ENCODE measurements at places on chromosomes 4 and X.

DNA sequence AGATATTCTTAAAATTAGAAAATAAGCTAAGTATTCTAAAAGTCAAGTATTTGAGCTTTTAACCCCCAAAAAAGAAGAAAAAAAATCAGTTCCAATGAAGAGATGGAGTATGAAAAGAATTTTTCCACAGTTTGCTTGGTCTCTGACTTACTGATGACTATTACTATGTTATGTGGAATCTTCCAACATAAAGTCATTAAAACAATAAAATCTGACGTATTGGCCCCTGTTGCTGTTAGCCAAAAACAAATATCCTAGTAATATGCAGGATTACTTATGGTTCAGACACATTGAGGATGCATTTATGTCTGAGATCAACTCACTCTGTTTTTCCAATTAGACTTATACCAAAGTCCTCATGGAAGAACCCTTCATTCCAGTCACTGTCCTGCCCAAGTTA lies 517.2 kb upstream of the ADGRL3 start:
- DNase-seq: no peak

DNA sequence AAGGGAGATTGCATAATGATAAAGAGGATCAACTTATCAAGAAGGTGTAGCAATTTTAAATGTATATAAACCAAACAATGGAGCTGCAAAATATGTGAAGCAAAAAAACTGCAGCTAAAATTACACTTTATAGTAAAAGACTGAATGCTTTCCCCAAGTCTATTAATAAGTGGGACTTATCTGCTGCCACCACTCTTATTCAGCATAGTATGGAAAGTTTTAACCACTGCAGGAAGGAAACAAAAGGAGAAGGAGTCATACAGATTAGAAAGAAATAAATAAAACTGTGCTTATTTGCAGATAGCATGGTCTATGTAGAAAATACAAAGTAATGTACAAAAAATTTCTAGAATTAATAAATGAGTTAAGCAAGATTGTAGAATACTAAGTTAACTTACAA lies 94.1 kb upstream of the GK2 start:
- no peak for DNase-seq

- DNase-seq: no peak
Observed at GRCh38 chr4:83387012-83387411, 52.4 kb upstream of the HPSE start.

- no peak for DNase-seq
Observed at GRCh38 chrX:150074175-150074574, 135.9 kb upstream of the EOLA2 start.

DNA sequence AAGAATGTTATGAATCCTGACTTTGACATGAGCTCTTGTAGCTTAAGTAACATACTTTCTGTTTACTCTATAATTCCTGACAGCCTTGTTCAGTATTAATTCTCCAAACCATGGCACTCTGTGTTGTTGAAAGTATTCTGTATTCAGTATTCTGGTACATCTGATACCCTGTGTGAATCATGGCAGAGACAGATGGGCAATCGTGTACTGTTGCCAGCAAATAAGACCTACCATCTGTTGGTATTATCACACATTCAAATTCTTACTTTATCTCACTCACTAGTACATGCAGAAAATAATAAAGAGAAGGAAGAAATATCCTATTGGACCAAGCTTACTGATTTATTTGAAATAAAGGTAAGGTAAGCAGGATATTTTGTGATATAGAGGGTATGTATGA lies 7.9 kb downstream of the MBTPS2 start:
- DNase-seq: no peak

DNA sequence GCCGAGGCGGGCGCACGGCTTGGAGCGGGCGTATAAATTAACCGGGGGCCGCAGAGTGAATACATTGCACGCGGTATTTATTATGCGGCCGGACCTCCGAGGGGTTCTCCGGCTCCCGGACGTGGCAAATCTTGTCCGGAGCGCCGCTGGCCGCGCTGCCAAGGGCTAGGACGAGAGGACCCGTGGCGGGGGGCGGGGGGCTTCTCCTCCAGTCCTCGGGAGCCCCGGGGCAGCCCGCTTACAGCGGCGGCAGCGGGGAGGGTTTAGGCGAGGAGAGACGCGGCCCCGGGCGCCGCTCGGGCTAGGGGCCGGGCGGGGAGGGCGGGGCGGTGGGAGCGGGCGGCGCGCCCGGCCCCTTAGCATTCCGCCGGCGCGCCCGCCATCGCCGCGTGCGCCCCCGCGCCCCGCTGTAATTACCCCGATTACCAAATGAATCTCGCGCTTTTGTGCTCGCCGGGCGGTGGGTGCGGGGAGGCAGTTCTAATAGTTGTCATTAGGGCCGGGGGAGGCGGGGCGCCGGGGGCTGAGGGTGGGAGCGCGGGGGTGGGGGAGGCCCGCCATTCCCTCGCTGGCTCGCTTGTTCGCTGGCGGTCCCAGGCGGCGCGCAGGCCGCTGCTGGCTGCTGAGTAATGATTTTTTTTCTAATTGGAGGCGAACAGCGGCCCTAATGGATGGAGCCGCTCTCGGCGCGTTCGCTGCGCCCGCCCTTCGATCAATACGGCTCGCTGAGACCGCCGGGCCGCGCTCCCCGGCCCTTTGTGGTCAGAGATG lies 276.6 kb downstream of the BCOR start:
- no peak for DNase-seq

DNA sequence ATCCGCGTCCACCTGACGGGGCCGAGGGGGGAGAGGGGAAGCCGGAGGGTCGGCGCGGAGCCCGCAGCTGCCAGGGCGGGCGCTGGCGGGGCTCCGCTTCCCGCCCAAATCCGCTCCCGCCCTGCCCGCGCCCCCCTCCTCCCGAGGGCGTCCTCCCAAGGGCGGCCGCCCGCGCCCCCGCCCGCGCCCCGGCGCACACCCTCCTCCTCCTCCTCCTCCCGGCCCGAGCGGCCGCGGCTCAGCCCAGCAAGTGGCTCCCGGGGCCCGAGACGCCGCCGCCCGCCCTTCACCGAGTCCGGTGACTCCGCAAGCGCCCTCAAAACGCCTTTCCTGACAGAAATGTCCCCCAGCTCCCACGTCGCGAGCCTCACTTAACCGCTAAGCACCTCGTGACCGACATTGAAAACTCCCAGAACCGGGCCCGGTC lies 487 bp downstream of the HMGB2 start:
- DNase-seq: no peak

- no peak for DNase-seq
Observed at GRCh38 chrX:30620125-30620524, 33.1 kb upstream of the GK start.

- DNase-seq: no peak
Observed at GRCh38 chr4:146072376-146072775, 103.1 kb upstream of the LSM6 start.

- no peak for DNase-seq
Observed at GRCh38 chr4:53905941-53906377, 158.4 kb downstream of the CHIC2 start.

- peak; percentile 2 for DNase-seq
Observed at GRCh38 chr4:13980317-13981310, 353.1 kb upstream of the BOD1L1 start.

DNA sequence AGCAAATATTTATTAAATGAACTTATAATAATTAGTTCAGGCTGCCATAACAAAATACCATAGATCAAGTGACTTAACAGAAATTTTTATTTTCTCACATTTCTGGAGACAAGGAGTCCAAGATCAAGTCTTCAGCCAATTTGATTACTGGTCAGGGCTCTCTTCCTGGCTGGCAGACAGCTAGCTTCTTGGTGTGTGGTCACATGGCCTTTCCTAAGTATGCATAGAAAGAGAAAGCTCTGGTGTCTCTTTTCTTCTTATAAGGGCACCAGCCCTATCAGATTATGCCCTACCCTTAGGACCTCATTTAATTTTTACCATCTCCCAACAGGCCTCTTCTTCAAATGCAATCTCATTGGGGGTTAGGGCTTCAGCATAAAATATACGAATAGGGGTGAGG lies 438.5 kb upstream of the INTU start:
- no peak for DNase-seq

- DNase-seq: peak; percentile 82
Observed at GRCh38 chrX:118495958-118496762, 545 bp downstream of the DOCK11 start.

DNA sequence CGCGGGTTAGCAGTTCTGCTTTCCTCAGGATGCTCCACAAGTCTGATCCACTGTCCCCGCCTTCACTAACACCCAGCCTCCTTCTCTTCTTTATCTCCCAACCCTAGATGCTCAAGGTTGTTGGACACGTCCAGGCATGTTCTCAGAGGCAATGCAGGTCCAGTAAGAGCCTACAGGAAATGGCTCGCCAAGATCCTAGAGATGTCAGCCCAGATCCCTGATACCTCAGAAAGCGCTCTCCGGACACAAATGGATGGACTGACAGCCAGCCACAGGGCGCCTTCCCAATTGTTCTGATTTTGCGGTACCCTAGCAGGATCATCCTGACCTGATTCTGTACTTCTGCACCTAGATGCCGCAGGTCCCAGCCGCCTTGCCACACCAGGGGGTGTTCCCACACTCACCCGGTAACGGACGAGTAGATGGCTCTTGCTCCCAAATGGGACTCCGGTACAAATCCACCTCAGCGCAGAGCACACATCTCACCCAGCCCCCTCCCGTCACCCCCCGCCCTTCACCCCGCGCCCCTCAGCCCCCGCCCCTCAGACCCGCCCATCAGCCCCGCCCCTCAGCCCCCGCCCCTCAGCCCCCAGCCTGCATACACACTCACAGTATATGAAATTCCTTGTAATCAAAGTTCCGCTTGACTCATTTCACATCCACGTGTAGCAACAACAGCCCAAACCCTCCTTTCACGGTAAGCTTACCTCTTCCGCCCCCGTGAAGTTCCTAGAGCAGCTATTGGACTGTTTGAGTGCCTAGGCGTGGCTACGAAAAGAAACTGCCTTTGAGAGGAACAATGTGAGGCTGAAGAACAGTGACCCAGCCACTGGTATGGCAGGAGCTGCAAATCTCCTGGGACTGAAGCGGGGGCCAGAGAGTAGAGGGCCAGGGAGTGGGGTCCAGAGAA lies at the start of gene EDA2R:
Gene EDA2R (minus strand): TSS at position 488 of the 910 bp plus-strand sequence. CDS start 23,058 bp downstream, outside the sequence.
- peak; percentile 61 for DNase-seq

DNA sequence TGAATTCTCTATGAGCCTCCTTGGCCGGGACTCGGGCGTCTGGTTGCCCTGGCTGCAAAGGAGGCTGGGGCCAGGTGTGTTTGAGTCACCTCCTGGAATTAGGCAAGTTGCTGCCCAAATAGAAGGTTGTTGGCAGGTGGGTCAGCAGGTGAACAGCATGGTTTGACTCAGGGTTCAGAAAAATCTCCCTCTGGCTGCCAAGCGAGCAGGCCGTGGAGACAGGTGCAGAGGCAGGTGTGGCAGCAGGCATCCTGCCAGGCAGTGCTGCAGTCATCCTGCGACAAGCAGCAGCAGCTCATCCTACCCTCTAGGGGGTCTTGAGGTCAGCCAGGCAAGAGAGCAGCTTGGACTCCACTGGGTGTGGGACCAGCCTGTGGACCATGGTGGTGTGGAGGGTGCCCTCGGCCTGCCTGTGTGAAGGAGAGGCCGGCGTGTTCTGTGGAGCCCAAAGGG lies 8.2 kb downstream of the MSANTD1 start:
- no peak for DNase-seq

GRCh38 chr4:15653864-15654592 lies 1.1 kb downstream of the FBXL5 start:
- no peak for DNase-seq

DNA sequence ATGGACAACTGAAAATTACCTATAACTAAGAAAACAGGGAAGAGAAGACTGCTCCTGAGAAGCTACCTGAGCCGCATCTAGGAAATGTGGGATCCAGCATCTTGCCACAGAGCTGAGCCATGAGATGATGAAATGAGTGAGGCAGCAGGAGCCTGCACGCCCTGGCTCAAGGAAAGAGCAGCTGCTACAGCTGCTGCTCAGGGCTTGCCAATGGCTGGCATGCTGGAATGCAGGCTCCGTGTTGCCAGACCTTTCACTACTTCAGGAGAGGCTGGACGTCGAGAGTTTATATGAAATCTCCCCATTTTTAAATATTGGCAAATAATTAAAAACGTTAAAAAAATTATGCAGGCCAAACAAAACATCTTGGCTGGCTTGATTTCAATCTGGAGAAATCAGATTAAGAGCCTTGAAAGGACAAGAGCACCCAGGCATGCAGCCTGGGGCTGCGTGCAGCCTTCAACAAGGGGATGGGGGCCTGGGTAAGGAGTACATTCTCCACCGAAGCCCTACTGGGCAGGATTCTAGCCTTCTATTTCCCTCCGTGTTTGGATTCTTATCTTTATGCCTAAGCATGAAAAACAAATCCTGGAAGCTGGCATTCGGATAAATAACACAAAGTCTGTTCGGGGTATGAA lies 227.6 kb downstream of the NR3C2 start:
- no peak for DNase-seq

DNA sequence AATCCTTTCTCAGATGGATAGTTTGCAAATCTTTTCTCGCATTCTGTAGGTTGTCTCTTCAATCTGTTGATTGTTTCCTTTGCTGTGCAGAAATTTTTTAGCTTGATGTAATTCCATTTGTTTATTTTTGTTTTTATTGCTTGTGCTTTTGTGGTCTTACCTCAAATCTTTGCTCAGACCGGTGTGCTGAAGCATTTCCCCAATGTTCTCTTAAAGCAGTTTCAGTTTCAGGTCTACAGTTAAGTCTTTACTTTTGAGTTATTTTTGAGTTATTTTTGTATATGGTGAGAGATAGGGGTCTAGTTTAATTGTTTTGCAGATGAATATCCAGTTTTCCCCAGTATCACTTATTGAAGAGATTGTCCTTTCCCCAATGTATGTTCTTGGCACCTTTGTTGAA lies 18.2 kb upstream of the SLC25A14 start:
- DNase-seq: no peak

GRCh38 chrX:150958177-150958576 lies 25.0 kb upstream of the HMGB3 start:
- DNase-seq: no peak

DNA sequence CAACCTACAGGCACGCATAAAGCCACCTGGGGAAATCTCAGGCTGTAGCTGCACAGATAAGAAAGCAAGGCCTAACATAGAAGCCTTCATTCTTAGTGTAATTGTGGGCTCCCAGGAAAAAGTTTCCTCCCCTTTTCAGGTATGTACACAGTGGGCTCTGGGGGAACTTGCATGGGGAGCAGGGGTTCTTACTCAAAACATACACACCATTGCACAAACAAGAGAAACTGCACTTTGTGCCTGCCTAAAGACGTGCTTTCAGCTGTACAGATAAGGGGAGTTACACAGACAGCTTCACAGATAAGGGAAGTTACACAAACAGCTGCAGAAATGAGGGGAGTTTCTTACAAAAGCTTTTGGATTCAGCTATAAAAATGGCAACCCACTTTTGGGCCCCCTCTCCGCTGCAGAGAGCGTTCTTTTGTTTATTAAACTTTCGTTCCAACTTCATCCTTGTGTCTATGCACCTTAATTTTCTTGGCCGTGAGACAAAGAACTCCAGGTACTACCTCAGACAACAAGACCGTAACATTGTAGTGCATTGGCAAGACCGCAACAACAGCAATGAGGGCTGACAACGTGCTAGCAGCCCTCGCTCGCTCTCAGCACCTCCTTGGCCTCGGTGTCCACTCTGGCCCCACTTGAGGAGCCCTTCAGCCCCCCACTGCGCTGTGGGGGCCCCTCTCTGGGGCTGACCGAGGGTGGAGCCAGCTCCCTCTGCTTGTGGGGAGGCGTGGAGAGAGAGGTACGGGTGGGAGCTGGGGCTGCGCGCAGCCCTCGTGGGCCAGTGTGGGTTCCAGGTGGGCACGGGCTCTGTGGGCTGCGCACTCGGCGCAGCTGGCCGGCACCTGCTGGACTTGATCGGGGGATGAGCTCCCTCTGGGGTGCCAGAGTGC lies 317.5 kb downstream of the RAPGEF2 start:
- no peak for DNase-seq

Measured in activated T-cell treated with anti-CD3 and anti-CD28 coated beads, Interleukin-2, amount 50 U/mL, for 72 hours (primary cell).